Fibroblast of villous mesenchyme (primary cell): ENCODE measurements at places on chromosomes 16 and 17. TPM values are rescaled to one million over a fixed set of nuclear protein-coding genes. Genes with fewer than 3 reads are reported as not detected.

Gene GDE1
- 71.8 and 107 TPM in 2 replicates for total RNA-seq

Gene GINS3
- 2.6 and 4.7 TPM in 2 replicates for total RNA-seq

Gene STX1B
- 2.2 and 2.6 TPM in 2 replicates for total RNA-seq

Gene ABCA6
- 3.9 and 6.4 TPM in 2 replicates for total RNA-seq

Gene TEKT5
- under 0.01 TPM in 1 of 2 replicates, not detected in the other for total RNA-seq

Gene RCVRN
- total RNA-seq, result not detected in 2 replicates

Gene HCFC1R1
- 28.1 and 31.9 TPM in 2 replicates for total RNA-seq

Gene OTOP3
- not detected in 2 replicates for total RNA-seq

Gene FOXO3B
- total RNA-seq, result 5.2 and 6.8 TPM in 2 replicates

Gene ODAD4
- total RNA-seq, result 0.43 and 0.64 TPM in 2 replicates

Gene CACNB1
- 7.7 and 7.8 TPM in 2 replicates for total RNA-seq

Gene DERL2
- total RNA-seq, result 29.0 and 45.3 TPM in 2 replicates

Gene WFIKKN1
- total RNA-seq, result under 0.01 and 0.43 TPM in 2 replicates

Gene IL34
- 1.3 and 1.7 TPM in 2 replicates for total RNA-seq

Gene IKZF3
- under 0.01 TPM in 2 replicates for total RNA-seq

Gene LGALS9C
- total RNA-seq, result not detected in 2 replicates

Gene KRT32
- total RNA-seq, result not detected in 2 replicates
